ENCODE measurements at places on chromosomes 2 and 18.

DNA sequence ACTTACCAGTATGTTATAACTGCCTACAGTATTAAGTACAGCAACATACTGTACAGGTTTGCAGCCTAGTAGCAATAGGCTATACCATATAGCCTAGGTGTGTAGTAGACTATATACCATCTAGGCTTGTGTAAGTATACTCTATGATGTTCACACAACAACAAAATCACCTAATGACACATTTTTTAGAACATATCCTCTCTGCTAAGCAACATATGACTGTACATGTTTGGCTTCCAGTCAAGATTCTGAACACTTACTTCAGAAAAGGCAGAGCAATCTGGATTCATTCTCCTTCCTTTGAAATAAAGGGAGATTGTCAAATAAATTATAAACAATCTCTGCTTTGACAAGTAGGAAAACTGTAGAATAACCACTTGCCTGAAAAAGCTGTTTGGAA lies 81.8 kb downstream of the EXOC6B start:
- DNase-seq = peak; percentile 42

- no peak for DNase-seq
These were observed 128.6 kb downstream of the SMAD2 start for GRCh38 chr18:47801817-47802216.

GRCh38 chr2:101106453-101107181 lies 44.6 kb downstream of the TBC1D8 start:
- no peak for DNase-seq

DNA sequence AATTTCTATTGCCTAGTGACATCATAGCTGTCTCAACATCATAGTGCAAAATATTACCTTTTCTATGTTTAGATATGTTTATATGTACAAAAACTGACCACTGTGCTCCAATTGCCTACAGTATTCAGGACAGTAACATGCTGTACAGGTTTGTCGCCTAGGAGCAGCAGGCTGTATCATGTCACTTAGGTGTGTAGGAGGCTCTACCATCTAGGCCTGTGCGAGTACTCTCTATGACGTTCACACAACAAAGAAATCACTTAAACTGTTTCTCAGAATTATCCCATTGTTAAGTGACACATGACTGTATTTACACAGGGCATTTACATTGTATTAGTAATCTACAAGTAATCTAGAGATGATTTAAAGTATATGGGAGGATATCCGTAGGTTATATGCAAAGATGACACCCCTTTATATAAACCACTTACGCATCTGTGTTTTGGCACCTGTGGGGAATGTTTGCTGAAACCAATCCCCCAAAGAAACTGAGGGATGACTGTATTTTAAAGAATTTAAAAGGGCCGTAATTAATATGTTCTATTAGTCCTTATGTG lies 24.7 kb downstream of the IL1R2 start:
- no peak for DNase-seq

- DNase-seq = peak; percentile 8
These were observed 96.7 kb upstream of the LMAN1 start for GRCh38 chr18:59455728-59456276.

DNA sequence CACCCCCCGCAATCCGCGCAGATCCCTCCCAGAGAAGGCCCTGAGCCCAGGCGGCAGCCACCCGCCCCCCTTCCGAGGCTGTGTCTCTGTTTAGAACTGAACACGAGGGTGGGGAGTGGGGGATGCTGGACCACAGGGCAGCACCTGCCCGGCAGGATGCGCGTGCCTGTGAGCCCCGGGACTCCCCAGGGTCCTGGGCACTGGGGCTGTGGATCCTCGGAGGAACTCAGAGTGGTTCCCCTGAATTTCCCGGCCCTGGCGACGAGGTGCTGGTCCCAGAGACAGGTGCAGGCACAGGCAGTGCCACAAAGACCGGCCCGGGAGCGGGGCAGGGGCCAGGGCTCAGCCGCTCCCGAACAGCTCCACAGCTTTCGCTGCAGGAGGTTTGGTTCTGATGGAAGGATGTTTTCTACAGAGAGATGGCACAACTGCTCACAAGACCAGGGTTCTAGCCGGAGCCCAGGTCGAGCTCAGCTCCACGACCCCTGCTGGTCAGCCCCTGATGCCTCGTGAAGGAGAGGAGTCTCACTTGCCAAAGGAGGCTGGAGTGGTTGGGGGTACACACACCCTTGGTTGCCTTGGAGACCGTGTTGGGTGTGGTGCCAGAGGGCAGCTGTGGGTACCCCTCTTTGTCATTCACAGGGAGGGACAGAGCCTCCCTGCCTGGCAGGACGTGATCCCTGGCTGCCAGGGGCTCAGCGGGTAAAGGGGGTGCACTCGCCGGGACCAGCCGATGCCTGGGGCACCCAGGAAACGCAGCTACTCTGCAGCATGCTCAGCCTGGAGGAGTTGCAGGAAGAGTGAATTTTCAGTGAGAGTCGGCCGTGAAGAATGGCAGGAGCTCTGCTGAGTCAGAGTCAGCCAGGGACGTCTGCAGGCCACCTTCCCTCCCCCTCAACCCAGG lies 4.4 kb upstream of the NEU4 start:
- DNase-seq = peak; percentile 65

DNA sequence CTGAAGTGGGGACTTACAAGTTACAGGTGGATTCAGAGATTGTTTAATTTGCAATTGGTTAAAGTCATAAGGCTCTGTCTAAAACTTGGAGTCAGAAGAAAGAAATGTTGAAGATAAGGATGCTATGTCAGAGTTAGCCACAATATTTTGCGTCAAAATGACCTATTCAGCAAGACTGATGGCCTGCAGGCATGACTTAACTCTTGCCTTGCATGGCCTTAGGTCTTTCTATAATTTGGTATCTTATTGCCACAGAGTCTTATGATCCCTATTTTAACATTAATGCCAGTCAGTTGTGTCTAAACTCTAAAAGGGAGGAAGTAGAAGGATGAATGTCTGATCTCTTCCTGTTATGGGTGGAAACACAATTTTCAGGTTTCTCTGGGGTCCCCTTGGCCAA lies 5.2 kb upstream of the COMMD1 start:
- no peak for DNase-seq

GRCh38 chr18:65487569-65487968 lies 263.2 kb upstream of the CDH7 start:
- DNase-seq = no peak

- DNase-seq = no peak
These were observed 10.5 kb downstream of the CCT7 start for GRCh38 chr2:73244580-73244979.

- no peak for DNase-seq
These were observed 272.7 kb downstream of the CD226 start for GRCh38 chr18:69674966-69675365.

DNA sequence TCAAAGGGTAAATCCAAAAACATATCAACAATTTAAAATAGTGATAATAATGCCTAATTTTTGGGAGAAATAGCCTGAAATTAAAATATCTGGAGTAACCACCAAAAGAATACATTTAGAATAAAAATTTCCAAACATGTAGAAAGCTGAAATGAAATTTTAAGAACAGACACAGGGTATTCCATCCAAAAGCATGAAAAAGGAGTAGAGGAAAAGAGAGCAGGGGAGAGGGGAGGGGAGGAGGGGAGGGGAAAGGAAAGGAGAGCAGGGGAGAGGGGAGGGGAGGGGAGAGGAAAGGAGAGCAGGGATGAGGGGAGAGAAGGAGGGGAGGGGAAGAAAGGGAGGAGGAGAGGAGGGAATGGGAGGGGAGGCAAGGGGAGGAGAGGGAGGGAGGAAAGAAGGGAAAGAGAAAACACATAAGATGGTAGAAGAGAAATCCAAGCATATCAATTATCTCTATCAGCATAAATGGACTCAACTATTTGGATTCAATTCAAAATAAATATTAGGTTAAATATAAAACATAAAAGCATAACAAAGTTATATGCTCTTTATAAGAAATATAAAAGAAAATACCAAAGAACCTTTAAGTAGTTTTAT lies 141.1 kb downstream of the ZNF385B start:
- DNase-seq = no peak

DNA sequence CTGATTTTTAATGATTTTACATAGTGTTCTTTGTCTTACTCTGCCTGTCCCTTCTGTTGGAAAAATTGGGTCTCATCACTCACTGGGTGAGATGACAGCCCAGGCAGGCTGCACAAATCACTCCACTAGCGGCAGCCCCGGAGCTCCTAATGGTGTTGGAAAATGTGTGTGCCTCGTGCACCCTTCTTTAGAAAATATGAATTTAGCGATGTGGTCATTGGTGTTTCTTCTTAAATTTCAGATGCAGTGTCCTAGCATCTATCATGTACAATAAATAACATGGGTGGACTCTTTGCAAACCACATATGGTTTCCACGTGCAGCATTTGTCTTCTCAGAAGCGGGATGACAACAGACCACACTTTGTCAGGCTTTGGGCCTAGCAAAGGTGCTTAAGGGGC lies 194.2 kb downstream of the ACKR3 start:
- no peak for DNase-seq

DNA sequence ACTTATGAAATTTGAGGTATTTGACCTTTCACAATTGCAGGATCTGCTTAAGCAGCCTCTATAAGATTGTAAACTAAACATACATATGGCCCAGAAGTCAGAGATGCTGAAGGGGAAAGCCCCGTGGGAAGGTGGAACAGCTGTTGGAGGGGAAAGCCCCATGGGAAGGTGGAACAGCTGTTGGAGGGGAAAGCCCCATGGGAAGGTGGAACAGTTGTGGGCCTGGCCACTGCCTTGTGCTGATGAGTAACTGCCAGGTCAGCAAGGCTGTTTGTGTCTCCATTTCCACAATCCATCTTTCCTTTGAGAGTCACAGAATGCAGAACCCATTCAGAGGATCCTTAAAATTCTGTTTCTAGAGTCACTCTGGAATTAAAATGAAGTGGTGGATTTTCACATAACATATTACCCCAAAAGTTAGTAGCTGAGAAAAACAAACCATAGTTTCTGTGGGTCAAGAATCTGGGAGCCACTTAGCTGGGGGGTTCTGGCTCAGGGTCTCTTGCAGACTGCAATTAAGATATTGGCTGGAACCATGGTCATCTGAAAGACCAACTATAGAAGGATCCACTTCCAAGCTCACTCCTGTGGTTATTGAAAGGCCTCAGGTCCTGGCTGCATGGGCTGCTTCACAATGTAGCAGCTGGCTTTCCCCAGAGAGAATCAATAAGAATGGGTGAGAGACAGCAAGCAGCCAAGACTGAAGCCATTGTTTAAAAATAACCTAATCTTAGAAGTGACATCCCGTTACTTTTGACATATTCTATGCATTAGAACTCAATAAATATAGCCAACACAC lies 86.6 kb upstream of the CAVIN2 start:
- no peak for DNase-seq

- DNase-seq = no peak
These were observed 87.7 kb downstream of the PTGR3 start for GRCh38 chr18:75121266-75121665.

DNA sequence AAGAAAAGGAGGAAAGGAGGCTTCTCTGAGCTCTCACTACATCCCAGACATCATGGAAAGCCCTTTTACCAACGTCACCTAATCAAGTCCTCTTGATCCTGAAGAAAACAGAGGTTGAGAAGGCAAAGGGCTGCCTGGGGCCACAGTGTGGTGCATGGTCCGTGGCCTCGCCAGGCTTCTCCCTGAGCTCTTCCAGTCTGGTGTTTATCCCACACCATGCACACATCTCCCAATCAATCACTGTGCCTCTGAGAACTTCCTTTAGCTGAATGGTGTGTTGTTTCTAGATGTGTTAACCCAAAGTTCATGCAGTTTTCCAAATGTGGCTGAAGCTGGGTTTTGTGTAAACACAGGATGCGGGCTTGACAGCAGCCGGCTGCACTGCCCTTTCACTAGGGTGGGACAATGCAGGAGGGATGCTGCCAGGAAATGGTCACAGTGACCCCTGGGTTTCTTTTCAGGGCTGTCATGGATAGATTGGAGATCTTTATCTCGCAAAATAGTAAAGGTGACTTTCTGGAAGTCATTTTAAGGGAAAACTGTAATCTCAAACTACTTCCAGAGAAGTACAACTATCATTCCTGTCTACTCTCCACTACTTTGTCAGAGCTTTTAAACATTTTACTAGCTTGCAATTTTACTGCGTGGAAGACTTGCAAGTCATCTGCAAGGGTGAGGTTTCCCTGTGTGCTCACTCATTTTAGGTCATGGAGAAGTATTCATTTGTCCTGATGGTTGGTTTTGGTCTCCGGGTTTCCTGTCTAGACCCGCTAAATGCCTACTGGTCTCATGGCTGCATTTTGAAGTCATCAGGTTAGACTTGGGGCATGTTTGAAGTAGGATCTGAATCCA lies 54.6 kb downstream of the IL1R2 start:
- no peak for DNase-seq

GRCh38 chr18:22136395-22136794 lies 33.0 kb upstream of the GATA6 start:
- no peak for DNase-seq

- no peak for DNase-seq
These were observed 142.3 kb upstream of the NRP2 start for GRCh38 chr2:205540036-205540435.

DNA sequence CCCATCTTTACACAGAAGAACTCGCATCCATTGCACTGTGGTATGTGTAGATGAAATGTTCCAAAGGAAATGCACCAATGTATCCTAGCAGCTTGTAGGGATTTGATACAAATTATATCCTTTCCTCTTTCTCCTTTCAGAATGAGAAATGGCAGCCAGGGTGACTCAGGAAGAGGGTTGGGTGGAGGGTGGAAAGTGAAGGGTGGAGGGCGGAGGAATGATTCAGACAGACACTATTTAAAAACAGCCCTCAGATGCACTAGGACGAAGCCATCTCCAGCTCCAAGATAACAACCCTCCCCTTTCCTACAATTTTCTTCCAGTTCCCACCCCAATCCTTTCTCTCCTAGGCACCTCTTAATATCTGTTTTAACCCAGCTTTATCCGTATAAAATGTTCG lies 96.2 kb upstream of the STK39 start:
- peak; percentile 37 for DNase-seq

DNA sequence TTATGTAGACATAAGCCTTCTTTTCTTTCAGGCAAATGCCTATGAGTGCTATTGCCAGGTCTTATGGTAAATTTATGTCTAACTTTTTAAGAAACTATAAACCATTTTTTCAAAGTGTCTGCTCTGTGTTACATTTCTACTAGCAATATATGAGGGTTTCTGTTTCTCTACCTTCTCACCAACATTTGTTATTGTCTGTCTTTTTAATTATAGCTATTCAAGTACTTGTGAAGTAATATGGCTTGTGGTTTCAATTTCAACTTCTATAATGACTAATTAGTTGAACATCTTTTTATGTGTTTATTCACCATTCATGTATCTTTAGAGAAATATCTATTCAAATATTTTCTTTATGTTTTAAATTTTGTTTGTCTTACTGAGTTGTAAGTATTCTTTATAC lies 213.1 kb upstream of the MC4R start:
- DNase-seq = no peak

GRCh38 chr2:164620457-164620856 lies 825 bp downstream of the GRB14 start:
- no peak for DNase-seq

- no peak for DNase-seq
These were observed 19.9 kb downstream of the SNORC start for GRCh38 chr2:232889876-232890401.

DNA sequence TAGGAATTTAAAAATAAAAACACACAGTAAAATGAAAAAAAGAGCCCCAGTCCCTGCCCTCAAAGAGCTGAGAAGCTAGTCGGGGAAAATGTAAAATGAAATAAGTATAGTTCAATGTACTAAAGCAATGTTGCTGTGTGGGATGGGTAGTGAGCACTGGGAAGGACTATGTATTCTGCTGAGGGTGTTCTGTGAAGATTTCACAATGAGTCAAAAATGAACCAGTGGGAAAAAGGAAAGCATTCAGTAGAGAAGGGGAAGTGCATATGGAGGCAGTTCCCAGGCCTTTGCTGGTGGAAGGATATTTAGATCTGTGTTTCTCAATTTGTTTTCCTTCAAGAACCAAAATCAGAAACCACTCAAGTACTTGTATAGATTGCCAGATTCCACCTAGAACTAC lies 1094.7 kb upstream of the KLHL29 start:
- DNase-seq = no peak
